Stimulated activated CD8-positive, alpha-beta memory T cell treated with anti-CD3 and anti-CD28 coated beads, Interleukin-4, amount 100 ng/mL, for 1 hour (primary cell): ENCODE measurements at places on chromosomes 7 and 10.

GRCh38 chr10:130455111-130455695 lies 319.0 kb downstream of the GLRX3 start:
- DNase-seq: no peak

- no peak for DNase-seq
Observed at GRCh38 chr10:86956195-86956847, 1.1 kb downstream of the MMRN2 start.

- no peak for DNase-seq
Observed at GRCh38 chr10:125107166-125107949, 53.0 kb downstream of the CTBP2 start.

DNA sequence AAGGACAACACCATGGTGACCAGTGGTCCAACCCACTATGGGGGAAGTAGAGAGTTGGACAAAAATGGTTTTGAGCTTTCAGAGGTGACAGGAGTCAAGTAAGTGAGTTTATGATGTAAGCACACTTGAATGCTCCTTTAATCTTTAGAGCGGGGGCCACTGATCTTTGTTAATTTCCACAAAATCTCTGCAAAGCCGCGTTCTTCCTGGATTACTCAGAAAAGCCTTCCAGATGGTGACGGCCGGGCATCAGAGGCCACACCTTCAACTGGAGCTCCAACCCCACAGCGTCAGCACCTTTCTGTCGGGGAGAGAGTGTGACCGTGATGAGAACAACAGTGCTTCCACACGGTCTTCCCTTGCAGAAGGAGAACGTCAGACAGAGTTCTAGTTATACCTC lies 35.2 kb upstream of the KLF6 start:
- no peak for DNase-seq

- no peak for DNase-seq
Observed at GRCh38 chr7:39896840-39897239, 53.2 kb upstream of the CDK13 start.

- peak; percentile 21 for DNase-seq
Observed at GRCh38 chr10:98425511-98426352, 10.8 kb upstream of the PYROXD2 start.

DNA sequence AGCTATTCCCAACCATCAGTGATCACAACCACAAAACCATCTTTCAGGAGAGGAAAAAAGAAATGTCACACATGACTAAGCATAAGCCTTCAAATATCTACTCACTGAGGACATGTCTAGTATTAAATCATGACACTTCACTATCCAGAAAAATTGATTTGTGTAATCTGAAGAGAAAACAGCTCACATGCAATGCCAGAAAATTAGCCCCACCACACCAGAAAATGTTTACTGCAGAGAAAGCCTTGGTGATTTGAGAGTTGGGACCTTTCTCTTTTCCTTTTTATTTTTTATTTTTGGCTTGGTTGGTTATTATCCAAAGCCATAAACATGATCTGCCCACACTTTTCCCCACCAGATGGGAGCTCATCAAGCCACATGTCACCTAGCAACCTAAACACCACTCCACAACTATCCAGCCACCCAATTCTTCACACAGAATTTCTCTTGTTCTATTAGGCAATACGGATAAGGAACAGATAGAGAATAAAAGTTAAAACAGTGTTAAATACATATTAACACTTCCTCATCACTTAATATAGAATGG lies 3.1 kb downstream of the PARD3 start:
- no peak for DNase-seq

- no peak for DNase-seq
Observed at GRCh38 chr7:30323006-30323355, 38.6 kb downstream of the ZNRF2 start.

- no peak for DNase-seq
Observed at GRCh38 chr7:54831046-54831643, 72.1 kb upstream of the SEC61G start.

- no peak for DNase-seq
Observed at GRCh38 chr10:13140627-13141190, 20.6 kb upstream of the MCM10 start.

- no peak for DNase-seq
Observed at GRCh38 chr10:11208908-11209829, 191.5 kb downstream of the CELF2 start.

GRCh38 chr7:139613971-139614411 lies 90.5 kb downstream of the CLEC2L start:
- no peak for DNase-seq

GRCh38 chr10:12975906-12976305 lies 25.6 kb downstream of the CCDC3 start:
- no peak for DNase-seq

- no peak for DNase-seq
Observed at GRCh38 chr10:8498881-8499280, 444.4 kb downstream of the GATA3 start.

GRCh38 chr10:7069706-7070105 lies 341.1 kb downstream of the SFMBT2 start:
- no peak for DNase-seq

DNA sequence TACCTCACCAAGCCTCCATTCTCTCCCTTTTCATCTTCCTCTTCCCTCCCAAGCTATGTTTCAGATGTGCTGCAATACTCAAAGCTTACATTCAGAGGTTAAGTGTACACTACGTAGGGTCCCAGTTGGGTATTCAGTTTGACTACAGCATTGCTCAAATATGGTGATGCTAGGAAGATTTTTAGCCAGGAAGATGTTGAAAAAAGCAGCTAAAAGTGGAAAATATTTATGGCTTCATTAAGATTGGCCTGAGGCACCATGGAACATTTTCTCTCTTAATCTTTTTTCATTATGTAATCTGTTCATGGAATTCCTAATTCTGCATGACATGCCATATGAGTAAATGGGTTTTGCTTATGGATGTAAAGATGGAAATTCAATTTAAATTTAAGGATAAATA lies 72.0 kb upstream of the ABCB5 start:
- DNase-seq: no peak

DNA sequence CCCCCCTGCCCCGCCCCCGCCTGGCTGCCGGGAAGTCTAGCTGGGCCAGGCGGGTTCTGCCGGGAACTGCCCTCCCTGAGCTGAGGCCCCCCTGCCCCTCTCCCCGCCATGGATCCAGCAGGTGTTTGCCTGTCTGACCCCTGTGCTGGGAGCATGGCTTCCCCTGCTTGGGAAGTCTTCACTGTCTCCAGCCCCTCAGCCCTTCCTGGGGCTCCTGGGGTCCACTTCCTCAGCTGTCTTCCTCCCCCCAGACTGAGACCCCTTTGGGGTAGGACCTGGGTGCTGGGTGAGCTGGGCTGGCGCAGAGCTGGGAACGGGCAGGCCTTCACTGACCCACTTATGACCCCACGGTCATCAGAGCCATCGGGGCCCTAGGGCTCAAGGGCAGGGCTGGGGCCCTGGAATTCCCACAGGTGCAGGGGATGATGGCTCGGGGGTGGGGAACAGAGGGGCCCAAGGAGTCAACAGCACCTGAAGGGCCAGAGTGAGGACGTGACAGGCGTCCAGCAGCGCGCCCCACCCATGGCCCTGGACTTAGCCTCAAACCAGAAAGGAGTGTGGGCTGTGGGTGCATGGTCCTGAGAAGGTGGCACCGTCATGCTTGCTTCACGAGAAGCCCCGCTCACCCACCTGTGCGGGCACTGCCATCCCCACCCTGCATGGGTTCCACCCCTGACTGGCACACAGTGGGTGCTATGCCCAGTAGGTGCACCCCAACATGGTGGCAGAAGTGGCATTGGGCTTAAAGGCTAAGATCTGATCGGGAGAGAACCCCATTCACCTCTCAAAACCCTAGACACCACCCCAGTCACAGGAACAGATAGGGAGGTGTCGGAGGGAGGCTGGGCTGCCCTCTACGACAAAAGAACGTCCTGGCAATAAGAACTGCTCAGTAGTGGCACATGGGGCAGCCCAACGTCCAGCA lies 16.2 kb upstream of the TNRC18 start:
- DNase-seq: no peak

DNA sequence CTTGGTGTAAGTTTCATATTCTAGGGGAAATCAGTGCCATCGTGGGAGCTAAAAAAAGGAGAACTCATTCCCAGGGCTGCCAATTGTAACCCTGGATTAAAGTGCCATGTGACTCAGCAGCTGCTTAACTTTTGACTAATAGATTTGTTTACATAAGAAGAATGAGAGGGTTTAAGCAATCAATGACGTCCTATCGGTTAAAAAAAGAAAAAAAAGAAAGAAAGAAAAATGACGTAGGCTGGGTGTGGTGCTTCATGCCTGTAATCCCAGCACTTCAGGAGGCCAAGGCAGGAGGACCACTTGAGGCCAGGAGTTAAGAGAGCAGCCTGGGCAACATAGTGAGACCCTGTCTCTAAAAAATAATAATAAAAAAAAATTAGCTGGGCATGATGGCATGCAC lies 116.2 kb upstream of the AFAP1L2 start:
- DNase-seq: no peak

DNA sequence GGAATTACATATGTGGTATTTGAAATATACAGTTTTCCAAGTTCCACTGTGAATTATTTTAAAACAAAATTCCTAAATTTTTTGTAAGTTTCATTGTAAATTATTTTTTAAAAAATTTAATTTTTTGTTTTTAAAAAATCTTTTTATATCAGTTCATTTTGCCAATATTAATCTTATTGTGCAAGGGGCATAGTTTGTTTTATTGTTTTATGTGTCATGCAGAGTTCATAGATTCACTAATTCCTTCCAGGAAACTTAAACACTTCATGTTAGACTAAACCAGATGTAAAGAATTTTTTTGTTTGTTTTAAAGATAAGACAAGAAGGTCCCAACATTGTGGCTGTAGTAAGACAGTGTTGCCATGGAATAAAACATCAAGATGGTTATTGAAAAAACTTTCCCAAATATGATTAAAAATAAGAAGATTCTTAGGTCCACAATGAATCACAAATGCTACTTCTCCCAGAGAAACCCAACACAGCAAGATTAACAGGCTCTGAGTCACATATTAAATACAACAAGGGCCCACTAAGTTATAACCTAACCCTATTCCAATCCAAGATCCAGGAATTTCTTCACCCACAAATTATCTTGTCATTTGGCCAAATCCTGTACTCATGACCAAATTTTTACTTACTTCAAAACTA lies 464.7 kb upstream of the IGFBP3 start:
- no peak for DNase-seq
